Activated CD8-positive, alpha-beta memory T cell treated with anti-CD3 and anti-CD28 coated beads for 24 hours (primary cell): ENCODE measurements at places on chromosomes 12 and 14.

- DNase-seq, result no peak
Observed at GRCh38 chr12:11812241-11812585, 162.7 kb downstream of the ETV6 start.

DNA sequence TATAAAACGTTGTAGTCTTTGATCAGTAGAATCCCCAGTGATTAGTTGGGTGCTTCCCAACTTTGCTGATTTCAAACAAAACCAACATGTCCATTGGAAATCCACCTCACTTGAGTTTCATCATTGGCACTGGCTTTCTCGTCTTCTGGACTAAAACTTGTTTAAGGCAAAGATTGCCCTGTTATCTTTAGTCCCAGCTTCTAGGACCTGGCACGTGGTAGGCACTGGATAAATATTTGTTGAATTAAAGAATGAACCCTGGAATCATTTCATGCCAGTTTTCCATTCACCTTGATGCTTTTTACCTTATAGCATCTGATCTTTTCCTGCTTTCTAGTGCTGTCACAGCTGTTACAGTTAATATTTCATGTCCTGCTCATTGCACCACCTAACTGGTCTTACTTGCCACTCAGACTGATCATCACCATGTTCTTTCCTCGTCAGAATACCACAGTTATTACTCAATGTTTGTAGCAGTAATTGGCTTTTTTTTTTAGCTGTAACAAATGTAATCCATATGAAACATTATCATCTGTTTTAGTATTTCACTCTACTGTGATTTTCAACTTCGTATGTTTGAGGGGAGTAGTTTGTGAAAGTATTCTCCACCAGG lies 7.3 kb upstream of the C12orf50 start:
- no peak for DNase-seq

- no peak for DNase-seq
Observed at GRCh38 chr14:71733210-71733883, 198.9 kb upstream of the RGS6 start.

- DNase-seq, result no peak
Observed at GRCh38 chr14:77730976-77731497, 23.1 kb downstream of the SLIRP start.

DNA sequence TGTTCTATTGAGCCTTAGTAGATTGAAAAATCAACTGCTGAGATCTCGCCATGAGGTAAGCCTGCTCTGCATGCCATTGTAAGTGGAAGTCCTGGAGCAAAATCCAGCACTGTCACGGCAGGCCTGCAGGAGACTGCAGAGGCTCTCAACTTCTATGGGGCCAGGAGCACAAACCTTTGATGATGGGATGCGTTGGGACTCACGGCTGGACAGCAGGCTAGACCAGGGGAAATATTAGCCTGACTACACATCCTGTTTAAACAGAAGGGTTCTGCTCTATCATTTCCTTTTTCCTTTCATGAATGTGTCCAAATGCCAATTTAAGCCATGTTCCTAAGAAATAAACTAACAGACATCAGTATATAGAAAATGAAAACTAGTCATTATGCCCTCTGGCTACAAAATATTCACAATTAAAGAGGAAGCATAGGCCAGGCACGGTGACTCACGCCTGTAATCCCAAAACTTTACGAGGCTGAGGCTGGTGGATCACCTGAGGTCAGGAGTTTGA lies 33.9 kb upstream of the RASSF8 start:
- no peak for DNase-seq

GRCh38 chr14:90986510-90986909 lies 73.9 kb downstream of the RPS6KA5 start:
- no peak for DNase-seq

GRCh38 chr12:104935886-104936285 lies 22.2 kb downstream of the SLC41A2 start:
- no peak for DNase-seq

DNA sequence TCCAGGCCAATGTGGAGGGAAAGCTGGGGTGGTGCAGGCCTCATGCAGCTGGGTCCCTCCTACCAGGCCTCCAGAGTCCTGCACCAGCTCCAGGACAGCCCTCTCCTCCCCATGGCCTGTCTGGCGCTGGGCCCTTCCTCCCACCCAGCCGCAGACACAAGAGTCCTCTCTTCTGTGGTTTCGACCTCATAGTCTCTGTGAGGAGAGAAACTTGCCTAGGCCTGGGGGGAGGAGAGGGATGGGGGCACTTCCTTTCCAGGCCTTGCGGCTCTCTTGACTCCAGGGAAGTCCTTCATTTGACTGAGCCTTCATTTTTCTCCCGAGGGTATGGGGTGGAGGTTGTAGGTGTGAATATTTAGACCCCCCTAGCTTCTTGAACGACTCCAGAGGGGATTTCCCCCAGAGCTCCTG lies 2.3 kb downstream of the MMP14 start:
- no peak for DNase-seq

DNA sequence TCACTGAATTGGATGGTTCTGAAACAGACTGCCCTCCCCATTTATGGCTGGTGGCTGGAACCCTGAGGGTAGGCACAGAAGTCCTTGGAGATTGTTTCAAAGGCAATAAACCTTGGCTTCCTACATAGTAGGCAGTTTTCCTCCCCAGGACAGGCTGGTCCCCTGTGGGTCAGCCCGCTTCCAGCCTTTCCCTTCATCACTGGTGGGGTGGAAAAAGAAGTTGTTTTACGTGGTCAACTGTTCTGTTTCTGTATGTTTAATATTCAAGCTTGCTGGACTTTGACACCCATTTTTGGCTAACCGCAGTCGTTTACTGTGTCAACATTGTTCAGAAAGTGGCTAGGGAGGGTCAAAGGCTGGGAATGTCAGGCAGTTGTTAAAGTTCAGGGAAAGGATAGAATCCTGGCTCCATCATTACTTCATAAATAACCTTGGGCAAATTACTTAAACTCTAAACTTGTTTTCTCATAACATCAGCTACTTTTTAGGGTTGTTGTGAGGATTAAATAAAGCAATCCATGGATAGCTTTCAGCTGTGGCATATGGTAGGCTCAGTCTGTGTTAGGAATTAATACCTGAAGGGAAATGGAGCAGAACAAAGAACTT lies 2.4 kb downstream of the KLHDC2 start:
- no peak for DNase-seq

GRCh38 chr12:78018939-78019338 lies 188.2 kb downstream of the NAV3 start:
- DNase-seq, result no peak

DNA sequence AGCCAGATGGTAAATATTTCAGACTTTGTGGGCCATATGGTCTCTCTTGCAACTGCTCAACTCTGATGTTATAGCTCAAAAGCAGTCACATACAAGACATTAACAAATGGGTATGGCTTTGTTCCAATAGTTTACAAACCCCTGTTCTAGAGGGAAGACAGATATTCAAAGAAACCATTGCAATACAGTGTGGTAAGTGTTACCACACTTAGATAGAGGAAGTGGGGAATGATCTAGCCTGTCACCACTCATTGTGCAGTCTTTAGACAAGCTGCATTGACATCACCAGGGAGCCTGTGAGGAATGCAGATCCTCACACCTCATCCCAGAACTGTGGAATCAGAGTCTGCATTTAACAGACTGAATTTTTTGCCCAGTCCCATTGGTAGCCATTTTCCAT lies 80.0 kb upstream of the RGS6 start:
- DNase-seq, result no peak

GRCh38 chr14:50362764-50363713 lies 33.6 kb downstream of the CDKL1 start:
- DNase-seq, result peak; percentile 73

DNA sequence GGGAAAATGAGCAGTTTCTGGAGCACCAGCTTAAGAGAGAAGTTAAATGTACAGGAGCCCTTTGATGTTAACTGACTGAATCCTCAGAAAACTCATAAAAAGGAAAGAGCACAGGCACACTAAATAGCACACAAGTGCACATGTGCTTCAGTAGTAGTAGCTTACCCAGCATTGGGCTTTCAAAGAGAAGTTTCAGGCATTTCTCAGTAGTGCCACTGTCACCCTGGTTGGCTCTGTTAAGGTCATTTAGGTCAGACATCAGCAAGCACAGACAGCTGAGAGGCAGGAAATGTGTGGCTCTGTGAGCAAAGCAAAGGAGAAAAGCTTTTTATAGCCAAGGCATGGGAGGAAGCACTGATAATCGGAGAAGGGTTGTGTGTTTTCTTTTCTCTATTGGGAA lies 96.3 kb upstream of the HIF1A start:
- no peak for DNase-seq

- DNase-seq, result no peak
Observed at GRCh38 chr12:110176745-110177144, 52.6 kb downstream of the IFT81 start.

GRCh38 chr12:127911291-127911690 lies 355.7 kb upstream of the TMEM132C start:
- no peak for DNase-seq

DNA sequence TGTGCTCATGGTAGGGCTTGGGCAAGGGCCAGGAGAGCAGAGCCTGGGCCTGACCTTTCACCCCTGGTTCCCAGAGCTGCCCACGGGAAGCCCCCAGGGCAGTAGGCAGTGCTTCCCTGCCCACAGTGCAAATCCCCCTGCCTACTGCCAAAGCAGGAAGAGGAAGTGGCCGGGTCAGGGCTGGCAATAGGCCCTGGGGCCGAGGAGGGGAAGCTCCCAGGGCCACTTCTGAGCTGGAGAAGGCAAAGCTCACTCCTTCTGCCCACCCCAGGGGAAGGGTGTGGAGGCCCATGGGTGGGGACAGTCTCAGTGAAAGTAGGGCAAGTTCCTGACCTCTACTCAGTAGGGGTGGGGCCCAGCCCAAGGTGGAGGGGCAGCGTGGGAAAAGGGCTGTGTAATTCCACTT lies 5.4 kb upstream of the NR4A1 start:
- DNase-seq, result no peak
